Fibroblast of the aortic adventitia (primary cell): ENCODE measurements at places on chromosomes 1 and 21.
A peak's percentile ranks its signal among the peaks of the same experiment; 100 is the strongest.

DNA sequence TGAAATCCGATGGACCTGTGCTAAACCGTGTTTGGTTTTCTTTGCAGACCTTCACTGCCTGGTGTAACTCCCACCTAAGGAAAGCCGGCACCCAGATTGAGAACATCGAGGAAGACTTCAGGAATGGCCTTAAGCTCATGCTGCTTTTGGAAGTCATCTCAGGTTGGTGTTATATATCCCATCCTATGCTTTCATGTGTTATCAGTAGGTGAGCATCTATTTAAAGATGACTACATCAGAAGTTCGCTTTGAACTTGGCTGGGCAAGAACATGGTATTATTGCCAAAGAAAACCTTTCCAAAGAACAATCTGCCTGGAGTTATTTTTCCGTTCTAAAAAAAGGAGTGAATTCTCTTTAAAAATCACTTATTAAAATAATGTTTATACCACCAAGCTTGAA lies 31.5 kb downstream of the ACTN2 start:
- no peak for DNase-seq

DNA sequence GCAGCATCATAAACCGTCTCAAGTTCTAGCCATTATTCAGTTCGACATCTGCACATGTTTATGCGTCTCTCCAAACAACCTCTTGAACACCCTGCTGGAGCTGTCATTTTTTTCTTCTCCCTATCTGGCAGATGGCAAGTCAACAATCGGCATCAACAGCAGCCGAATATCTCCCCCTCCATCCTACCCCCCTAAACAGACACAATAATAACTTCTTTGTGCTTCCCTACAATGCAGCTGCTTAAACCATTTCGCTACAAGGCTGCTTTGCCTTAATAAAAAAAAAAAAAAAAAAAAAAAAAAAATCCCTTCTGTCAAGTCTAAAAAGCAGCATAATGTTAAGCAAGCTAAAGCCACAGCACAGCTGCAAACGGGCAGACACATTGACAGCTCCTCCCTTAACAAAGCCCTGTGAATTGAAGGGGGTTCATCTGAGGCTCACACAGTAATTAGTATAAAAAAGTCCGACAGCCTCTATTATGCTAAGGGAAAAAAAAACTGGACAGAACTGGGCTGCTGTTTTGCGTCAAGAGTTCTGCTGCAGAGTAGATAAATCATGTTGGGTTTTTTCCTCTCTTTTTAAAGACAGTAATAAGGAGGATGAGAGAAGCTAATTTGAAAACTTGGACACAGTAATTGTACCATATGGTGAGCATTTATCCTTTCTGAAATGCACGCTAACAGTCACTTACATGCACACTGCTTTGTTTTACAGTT lies 136.4 kb downstream of the AKT3 start:
- DNase-seq: peak; percentile 69

GRCh38 chr1:178871551-178872320 lies 859 bp upstream of the ANGPTL1 start:
- no peak for DNase-seq

DNA sequence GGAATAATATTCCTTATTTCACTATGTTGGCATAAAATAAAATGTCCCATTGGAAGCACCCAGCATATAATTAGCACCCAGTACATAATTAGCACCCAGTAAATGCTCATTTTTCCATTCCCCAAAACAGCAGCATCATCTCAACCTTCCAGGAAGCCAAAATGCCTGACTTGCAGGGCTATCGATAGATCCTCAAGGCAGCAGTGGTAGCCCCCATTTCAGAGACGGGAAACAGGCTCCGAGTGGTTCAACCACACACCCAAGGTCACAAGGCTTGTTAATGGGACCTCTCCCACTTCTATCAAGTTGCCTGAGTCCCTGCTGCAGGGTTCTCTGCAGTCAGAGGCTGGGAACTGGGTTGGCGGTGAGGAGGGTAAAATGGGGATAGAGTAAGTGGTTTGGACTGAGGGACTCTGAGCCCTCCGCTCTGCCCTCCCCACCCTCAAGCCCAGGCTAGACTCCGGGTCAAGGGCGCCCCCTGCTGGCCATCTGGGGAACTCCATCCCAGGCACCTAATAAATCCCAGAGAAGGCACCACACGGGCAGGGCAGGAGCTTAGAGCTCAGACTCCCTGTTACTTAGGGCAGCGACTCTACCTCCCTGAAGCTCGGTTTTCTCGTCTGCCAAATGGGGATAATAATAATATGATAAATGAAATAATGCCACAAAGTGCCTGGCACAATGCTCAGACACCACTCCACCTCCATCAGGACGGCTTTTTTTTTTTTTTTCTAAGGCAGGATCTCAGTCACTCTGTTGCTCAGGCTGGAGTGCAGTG lies 21.9 kb upstream of the LAPTM5 start:
- DNase-seq: peak; percentile 67

- no peak for DNase-seq
Measured at GRCh38 chr1:231899046-231899445, 272.5 kb downstream of the DISC1 start.
